Hematopoietic multipotent progenitor cell treated with erythropoietin and hydrocortisone succinate and interleukin-3 and kit ligand, for 4 days (in vitro differentiated cells): ENCODE measurements at places on chromosomes 3 and 15.

DNA sequence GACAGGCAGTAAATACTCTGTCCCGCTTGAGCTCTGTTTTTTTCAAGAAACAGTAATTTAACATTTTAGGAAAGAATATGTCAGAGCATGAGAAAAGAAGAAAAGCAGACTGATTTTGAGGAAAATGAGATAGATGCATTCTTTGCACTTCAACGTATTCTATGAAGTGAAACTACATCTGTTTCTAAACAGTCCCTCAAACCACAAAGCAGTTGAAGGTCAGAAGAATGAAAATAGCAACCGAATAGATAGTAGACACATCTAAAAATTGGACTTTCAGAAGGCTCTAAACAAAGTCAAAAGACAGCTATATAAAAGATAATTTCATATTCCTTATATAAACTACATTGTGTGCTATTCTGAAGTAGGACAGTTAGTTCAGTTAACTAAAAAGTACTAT, 172.6 kb upstream of the LRRC3B start:
- DNase-seq: no peak

DNA sequence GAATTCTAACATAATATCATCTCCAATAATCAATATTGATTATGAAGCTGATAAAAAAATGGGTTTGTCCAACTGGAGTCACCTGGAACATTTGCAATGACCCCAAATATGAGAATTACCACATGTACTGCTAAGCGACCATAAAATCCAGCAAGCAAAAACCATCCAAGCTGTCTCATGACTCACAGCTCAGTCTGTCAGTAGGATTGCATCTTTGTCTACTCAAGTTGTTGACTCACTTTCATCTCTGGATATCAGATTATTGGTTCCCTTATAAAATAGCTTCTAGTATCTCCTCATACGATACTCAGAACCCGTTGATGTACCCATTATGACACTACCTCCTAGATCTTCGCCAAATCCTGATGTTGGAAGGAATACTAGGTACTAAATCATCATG, 209.8 kb upstream of the ATP11B start:
- no peak for DNase-seq

- DNase-seq: no peak
These were observed 4.8 kb downstream of the GALNT15 start for GRCh38 chr3:16179261-16179660.

- peak; percentile 58 for DNase-seq
These were observed 89.0 kb upstream of the STRIT1 start for GRCh38 chr3:155382396-155383042.
